Progenitor cell of endocrine pancreas (in vitro differentiated cells): ENCODE measurements at places on chromosomes 6 and 20.

DNA sequence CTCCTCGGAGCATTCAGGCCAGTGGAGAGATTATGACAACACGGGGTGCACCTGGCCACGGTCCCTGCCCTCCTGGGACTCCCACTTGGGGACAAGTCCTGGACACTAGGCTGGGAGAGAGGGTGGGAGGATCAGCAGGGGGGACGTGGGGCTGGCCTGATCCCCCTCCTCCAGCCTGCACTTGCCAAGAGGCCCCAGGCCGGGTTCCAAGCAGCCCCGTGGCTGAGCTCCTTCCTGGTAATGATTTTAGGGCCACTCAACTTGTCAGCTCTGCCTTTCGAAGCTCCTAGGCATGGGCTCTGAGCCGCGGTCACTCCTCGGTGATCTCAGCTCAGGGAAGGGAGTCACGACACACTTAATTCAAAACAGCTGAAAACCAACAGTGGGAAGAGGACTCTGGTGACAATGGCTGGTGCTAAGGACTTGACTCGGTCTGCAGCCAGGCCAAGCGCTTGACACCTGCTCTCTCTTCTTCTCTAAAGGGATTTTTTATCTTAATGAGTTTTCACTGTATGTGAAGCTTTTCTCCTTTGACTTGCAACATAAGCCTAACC, 161.7 kb downstream of the BMP7 start:
- no peak for DNase-seq

GRCh38 chr6:111589366-111589765, 16.3 kb downstream of the TRAF3IP2 start:
- DNase-seq = no peak

DNA sequence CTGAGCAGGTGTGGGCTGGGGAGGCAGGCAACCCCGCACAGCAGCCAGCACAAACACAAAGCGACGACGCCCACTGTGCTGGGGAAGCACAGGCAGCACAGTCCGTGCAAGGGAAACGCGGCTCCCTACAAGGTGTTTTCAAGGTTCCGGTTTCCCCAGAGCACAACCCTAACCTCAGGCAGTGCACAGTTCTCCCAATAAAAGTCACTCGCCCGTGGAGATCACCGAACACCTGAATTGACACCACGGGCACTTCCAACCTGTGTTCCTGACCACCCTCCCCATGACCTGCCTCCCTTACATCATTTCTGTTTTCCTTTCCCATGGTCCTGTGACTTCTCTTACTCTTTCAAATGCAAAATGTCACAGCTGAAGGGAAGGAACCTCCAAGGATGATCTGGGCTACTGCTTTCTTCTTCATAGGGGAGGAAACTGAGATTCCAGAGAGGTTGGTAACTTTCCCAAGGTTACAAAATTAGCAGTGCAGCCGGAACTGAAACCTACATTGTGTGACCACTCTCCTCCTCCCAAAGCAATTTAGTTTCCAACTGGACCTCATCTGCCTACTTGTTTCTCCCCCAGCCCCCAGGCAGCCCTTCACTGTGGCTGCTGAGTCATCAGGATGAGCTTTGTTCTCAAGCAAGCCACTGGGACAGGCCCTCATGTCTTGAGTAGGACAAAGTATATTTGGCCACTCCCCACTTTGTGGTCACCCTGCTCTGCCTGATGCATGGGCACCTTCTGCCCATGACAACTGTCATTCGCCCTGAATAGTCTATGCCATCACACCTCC, 125.3 kb downstream of the ATXN1 start:
- no peak for DNase-seq

GRCh38 chr20:62141397-62142251, 1.6 kb downstream of the PSMA7 start:
- no peak for DNase-seq

GRCh38 chr6:150857062-150857944, 8.2 kb upstream of the MTHFD1L start:
- no peak for DNase-seq

DNA sequence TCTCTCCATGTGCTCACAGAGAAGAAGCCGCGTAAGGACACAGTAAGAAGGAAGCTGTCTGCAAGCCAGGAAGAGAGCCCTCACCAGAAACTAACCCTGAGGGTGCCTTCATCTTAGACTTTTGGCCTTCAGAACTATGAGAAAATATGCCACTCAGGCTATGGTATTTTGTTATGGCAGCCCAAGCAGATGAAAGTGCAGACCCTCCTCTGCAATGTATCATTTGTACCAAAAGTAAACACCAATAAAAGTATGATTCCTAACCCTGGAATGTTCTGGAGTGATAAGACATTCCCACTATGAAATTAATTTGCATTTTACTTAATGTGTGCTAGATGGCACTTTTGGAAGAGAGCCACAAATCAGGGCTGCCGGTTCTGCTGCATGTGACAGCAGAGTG, 594.3 kb downstream of the UTRN start:
- DNase-seq = no peak

GRCh38 chr6:143559051-143559660, 47.6 kb upstream of the FUCA2 start:
- DNase-seq = no peak

- no peak for DNase-seq
Observed at GRCh38 chr6:134419716-134420115, 101.8 kb upstream of the SGK1 start.

- DNase-seq = no peak
Observed at GRCh38 chr20:20755674-20756319, 43.4 kb upstream of the RALGAPA2 start.

DNA sequence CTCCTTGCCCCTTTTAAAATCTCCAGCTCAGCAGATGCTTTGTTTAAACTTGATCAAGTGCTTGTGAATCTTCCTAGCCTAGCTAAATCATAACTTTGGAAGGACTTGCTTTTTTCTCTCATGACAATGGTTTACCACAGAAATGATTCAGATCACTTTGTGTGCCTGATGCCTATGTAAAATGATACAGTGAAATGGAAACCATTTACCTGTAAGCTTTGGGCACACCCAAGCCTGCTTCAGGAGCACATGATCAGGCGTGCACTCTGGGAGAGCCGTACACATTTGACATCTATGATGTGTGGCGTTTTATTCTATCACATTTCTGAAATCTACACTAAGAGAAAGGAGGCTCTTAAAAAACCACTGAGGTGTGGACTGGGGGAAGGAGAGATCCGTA, 41.1 kb downstream of the PTPN1 start:
- DNase-seq = no peak

GRCh38 chr20:19070026-19070425, 142.4 kb upstream of the SLC24A3 start:
- DNase-seq = no peak

DNA sequence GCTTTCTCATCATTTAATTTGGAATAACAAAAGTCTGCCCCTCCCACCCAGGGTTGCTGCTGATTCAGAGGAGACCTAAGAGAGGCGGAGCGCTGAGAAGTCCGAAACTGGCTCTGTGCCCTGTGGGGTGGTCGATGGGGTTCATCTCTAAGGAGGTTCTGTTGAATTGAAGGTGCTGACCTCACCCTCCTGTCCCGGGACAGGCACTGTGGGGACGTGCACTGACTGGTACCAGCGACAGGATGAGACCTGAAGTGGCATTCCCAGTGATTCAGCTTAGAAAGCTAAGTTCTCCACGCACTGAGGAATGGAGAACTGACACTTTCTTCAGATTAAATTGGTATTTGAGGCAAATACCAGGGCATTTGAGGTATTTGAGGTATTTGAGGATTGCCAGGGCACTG, 1.3 kb downstream of the GUCA1B start:
- DNase-seq = no peak

DNA sequence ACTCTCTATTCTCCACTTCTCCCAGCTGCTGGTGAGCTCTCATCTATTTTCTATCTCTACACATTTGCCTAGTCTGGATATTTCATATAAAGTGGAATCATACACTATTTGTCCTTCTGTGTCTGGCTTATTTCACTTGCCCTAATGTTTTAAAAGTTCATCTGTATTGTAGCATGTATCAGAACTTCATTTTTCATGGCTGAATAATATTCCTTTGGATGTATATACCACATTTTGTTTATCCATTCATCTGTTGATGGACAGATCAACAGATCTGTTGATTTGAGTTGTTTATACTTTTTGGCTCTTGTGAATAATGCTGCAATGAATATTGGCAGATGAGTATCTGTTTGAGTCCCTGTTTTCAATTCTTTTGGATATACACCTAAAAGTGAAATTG, 49.6 kb downstream of the NHLRC1 start:
- DNase-seq = no peak

DNA sequence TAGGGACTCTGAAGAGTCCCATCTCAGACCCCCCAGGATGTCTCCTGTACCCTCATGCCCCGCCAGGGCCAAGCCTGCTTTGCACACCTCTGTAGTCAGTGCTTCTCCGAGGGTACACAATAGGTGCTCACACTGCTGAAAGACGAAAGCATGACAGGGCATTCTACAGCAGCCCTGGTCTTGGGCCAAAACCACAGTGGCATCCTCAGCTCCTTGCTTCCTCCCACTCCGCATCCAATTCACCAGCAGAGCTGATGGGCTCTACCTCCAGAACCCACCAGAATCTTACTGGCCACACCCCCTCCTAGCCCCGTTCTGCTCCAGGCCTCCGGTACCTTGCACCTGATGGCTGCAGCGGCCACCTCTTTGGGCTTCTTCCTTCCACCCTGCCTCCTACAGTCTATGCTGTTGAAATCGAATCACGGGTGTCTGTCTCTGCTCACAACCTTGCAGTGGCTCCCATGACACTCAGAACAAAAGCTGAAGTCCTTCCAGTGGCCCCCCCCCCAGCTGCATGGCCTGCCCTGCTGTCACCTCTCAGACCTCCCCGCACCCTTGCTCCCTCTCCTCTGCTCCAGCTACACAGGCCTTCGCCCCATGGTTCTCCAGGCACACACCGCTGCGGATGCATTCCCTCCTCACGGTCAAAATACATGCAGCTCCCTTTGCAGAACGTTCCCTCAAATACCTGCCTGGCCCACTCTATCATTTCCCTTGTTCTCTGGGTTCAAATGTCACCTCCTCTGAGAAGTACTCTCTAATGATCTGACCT, 1.2 kb downstream of the ANGPT4 start:
- DNase-seq = no peak

DNA sequence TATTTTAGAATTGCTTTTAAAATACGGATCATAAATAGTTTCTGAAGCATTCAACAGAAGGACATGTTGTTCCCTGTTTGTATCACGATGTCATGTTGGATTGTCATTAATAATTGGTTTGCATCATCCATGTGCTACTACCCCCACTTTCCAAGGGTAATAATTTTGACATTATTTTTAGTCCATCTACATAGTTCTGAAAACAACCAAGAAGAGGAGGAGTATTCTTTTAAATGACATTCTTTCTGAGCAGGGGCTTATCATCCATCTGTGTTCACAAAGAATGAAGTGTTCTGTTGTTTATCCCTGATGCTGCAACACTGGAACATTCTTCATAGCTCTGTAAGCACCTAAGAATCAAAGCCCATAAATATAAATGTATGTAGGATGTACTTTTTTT, 151.0 kb upstream of the CITED2 start:
- no peak for DNase-seq

DNA sequence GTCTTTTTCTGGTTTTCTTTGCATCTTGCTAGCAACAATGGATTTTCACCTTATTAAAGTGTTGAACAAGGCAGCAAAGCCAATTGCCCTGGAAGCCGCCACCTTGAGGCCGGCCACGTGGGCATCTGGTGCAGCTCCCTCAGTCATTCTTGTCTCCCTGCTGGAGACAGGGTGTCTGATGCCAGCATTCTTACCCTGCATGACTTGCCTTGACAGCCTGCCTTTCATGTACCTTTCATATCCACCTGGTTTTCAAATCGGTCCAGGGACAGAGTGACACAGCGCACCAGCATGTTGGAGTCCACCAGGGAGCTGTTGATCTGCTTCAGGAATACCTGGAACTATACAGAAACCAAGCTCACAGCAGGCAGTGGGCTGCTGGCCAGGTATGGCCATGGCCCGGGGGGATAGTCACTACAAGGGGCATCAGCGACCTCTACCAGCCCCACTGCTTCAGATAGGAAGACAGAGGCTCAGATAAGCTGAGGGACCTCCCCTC, 49.8 kb downstream of the MYH7B start:
- DNase-seq = no peak

DNA sequence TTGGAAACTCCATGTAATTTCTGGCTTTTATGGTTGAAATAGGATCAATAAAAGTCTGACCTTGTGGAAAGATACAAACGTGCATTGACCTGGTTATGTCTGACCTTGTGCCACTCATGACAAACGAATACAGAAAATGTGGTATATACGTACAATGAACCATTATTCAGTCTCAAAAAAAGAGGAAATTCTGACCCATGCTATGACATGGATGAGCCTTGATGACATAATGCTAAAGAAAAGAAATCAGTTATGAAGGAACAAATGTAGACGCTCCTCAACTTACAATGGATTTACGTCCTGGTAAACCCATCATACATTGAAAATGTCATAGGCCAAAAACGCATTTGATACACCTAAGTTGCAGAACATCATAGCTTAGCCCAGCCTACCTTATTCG, 309.7 kb upstream of the SULF2 start:
- no peak for DNase-seq

DNA sequence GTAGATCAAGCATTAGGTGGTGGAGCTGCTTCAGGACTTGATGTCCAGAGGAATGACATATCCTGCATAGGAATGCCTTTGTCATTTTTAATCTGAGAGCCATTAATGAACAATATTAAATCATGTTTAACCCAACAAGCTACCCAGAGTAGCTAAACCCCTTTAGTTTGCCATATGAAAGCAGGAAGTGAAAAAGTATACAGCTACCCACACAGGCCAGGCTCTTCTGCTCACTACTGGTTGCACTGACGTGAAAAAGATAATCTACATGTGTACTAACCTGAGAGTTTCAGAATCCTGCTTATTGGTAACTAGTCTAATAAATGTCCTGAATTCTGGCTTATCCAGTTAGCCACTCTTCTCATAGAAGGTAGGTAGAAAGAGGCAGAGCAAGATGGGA, 19.9 kb downstream of the GLYATL3 start:
- DNase-seq = no peak

DNA sequence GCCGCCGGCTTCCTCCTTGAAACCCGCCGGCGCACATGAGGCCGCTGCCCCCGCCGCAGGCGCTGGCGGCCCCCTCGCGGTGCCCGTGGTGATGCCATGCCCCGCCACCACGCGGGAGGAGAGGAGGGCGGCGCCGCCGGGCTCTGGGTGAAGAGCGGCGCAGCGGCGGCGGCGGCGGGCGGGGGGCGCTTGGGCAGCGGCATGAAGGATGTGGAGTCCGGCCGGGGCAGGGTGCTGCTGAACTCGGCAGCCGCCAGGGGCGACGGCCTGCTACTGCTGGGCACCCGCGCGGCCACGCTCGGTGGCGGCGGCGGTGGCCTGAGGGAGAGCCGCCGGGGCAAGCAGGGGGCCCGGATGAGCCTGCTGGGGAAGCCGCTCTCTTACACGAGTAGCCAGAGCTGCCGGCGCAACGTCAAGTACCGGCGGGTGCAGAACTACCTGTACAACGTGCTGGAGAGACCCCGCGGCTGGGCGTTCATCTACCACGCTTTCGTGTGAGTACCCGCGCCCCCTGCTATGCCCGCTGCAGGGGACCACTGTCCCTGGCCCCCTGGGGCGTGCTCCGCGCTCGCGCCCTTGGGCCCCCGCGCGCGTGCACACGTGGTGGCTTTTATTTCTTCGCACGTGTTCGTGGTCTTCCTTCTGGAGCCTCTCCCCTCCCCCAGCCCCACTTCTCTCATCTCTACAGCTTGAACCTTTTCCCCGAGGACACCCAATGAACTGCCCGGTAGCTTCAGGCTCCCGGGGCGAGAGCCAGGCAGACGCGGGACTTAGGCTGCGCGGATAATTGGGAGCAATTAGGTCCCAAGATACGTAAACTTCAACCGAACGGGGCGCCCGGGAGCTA, 453 bp downstream of the KCNQ5 start:
- peak; percentile 55 for DNase-seq

GRCh38 chr20:22577515-22578220, 6.7 kb downstream of the FOXA2 start:
- DNase-seq = no peak

- DNase-seq = no peak
Observed at GRCh38 chr6:44333273-44333919, 9.1 kb upstream of the SPATS1 start.
